Activated CD4-positive, CD25-positive, alpha-beta regulatory T cell (primary cell): ENCODE measurements at places on chromosomes 1 and 21.
A peak's percentile ranks its signal among the peaks of the same experiment; 100 is the strongest.

DNA sequence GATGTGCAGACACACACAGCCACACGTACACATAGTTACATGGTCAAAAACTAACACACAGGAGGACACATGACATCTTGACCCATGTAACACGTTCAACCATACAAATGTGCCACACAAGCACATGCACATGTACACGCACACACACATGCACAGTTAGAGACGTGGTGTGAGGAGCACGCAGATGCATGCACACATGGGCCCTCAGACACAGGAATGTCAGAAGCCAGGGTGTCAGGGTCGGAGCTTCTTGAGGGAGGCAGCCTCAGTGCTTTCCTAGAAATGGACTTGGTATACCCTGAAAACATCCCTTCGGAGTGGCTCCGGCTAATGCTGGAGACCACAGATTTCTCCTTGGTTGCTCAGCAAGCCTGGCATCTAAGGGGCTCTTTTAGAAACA lies 114.3 kb downstream of the DMRTB1 start:
- DNase-seq = no peak

GRCh38 chr1:159964144-159964543 lies 10.1 kb upstream of the SLAMF9 start:
- DNase-seq = no peak

DNA sequence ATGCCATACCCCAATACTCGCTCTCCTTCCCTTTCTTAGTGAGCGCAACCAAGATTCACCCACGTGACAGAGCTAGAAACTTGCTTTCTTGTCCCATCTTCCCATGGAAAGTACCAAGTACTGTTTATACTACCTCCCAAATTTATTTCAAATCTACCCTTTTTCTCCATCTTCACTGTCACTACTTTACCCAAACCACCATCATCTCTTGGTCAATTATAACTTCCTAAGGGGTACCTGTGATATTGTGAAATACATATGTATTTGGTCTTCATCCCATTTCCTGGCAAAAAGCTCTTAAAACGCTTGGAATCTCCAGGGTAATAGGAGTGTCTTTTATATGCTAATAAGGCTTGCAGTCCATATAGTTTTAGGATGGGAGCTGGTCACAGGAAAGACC lies 8.2 kb downstream of the DRAM2 start:
- DNase-seq = no peak

DNA sequence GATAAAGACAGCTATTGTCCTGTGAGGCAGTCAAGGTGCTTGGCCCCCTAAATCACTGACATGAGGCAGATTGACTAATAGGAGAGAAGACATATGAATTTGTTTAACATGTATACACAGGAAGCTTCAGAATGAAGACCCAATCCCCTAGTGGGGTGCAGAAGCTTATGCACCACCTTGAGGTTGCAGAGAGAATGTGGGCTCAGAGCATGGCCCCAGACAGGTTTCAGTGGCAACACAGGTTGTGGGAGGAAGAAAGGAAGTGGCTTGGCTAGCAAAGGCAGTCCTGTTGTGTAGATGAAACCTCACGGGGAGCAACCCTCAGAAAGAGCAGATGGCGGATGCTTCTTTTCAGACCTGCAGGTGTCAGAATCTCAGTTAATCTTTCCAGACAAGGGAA lies 37.0 kb upstream of the PARP1 start:
- peak; percentile 27 for DNase-seq

GRCh38 chr1:110612060-110612745 lies 6.0 kb upstream of the KCNA2 start:
- DNase-seq = no peak

DNA sequence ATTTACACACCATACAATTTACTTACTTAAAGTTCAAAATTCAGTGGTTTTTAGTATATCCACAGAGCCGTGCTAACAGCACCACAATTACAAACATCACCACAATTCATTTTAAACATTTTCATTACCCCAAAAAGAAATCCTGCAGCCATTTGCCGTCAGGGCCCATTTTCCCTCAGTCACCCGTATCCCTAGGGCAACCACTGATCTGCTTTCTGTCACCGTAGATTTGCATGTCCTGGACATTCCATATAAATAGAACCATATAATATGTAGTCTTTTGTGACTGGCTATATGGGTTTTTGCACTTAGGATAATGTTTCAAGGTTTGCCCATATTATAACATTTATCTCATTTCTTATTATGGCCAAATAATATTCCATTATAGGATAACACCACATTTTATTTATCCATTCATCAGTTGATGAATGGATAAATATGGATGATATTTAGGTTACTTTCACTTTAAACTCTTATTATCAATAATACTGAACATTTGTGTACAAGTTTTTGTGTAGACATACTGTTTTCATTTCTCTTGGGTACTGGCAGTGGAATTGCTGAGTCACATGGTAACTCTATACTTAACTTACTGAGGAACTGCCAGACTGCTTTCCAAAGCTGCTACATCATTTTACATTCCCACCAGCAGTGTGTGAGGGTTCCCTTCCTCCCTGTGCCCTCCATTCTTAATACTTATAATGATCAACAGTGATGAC lies 68.9 kb downstream of the ST3GAL3 start:
- no peak for DNase-seq

DNA sequence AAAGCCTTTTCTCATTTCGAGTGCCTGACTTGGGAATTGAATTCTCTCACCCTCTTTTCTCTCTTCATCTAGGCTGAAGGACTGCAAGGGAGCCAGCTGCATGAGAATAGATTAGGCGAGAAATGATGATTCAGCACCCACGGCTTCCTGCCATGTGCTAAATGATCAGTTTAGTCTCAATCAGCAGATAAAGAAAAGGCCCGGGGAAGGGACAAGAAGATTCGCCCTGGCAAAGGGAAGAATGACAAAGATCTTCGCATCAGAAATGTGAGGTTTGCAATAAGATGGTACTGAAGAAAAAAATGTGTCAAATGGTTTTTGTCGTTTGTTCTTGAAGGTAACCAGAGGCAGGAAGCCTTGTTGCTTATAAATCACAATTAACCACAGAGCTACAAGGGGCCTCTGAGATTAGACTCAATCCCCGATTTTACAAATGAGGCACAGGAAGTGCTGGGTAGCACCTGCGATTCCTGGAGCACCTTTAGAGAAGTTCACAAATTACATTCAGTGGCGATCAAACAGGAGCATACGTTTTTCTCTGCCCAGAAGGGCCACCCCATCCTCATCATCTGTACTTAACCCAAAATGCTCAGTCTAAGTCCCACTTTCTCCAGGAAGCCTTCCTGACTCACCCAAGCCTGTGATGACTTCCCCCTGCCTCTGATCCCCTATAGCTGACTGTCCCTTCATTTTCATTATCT lies 183.4 kb downstream of the ZNF281 start:
- DNase-seq = no peak

GRCh38 chr1:147541672-147542568 lies 619 bp downstream of the BCL9 start:
- no peak for DNase-seq

DNA sequence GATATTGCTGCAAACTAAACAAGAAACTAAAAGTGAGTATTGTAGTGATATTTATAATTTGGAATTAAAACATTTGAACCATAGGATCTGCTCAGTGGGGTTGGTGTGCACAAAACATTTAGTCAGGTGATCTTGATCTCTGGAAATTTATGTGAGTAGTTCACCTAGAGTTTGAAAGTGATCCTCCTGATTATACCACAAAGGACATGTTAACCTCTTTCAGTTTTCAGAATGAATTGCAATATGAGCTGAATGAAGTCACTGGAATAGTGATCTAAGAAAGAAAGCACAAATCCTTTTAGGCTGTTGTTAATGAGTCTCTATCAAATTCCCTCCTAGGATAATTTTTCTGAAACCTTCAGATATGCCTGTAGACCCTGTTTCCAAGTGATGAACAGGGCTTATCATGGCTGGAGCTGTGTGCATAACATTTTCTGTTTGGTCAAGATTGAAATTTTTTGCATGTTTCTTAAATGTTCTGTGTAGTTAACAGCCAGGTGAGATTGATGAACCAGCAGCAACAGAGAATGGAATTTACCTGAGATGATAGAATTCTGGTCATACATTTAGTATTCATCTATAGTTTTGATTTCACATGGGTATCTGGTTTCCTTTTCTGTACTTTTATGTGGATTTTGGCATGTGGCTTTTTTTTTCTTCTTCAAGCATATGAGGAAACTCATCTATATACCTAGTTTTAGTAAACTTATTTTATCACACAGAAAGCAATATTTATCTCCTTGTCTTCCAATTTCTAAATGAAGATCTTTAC lies 25.5 kb downstream of the CDC14A start:
- no peak for DNase-seq

- no peak for DNase-seq
Measured at GRCh38 chr1:68442822-68443556, 6.8 kb downstream of the RPE65 start.

GRCh38 chr1:84615790-84616189 lies 41.5 kb upstream of the CTBS start:
- no peak for DNase-seq

- no peak for DNase-seq
Measured at GRCh38 chr1:238592621-238593020, 701.9 kb upstream of the ZP4 start.

DNA sequence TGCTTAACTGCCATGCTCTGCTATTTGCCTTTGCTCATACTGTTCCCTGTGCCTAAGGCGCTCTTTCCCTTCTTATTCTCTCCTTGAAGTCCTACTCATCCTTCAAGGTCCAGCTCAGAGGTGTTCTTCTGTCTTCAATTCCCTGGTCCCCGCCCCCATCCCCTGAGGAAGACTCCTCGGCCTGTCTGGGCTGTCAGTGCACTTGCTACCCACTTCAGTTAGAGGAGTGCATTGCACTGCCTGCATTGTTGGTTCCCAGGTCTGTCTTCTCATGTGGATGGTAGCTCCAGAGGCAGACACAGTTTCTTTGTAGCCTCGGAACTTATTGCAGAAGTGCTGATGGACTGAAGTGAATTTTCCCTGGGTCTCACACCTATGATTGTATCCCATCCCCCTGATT lies 194.0 kb downstream of the C1orf94 start:
- DNase-seq = no peak

DNA sequence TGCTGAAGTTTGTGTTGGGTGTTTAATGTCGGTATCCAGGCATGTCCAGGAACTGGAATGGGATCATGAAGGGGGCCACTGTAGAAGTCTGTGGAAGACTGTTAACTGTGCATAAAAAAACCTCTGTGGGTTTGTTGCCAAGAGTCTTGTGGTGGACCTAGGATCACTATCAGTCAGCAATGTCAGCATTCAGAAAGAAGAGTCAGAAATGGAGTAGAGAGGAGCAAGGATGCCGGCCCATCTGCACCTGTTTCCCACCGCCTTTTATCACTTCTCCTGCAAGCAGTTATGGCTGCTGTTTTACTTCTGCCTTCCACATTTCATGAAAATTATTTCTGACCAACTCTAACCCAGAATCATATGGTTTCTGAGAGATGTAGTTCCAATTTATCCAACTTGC lies 36.7 kb downstream of the CLCA4 start:
- DNase-seq = no peak

- DNase-seq = no peak
Measured at GRCh38 chr1:113178522-113178921, 105.5 kb downstream of the LRIG2 start.

DNA sequence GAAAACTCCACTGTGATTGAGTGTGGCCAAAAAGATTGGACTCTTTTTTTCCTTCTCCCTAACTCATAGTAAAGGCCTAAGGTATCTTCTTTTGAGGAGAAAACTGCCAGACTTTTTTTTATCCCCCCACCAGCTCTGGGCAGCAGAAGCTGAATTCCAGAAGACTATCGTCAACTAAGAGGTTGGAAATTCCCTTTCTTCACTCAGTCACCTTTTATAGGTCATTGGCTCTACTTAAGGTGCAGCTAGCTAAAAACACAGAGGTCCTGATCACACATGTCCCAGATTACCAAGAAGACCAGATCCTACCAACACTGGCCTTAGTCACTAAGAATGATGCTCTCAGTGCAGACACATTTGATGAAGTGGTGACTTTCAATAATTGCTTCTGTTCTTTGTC lies 1441.2 kb downstream of the PLA2G4A start:
- no peak for DNase-seq

- no peak for DNase-seq
Measured at GRCh38 chr1:51329443-51330325, 678 bp downstream of the TTC39A start.
